Stimulated activated CD8-positive, alpha-beta memory T cell treated with anti-CD3 and anti-CD28 coated beads, Interleukin-7, amount 100 ng/mL, for 24 hours (primary cell): ENCODE measurements at places on chromosomes 11 and 22.

GRCh38 chr11:128506356-128506755 is 81.0 kb downstream of the ETS1 start:
- DNase-seq = no peak

- DNase-seq = no peak
Measured at GRCh38 chr11:96854425-96854824, 464.6 kb downstream of the JRKL start.

DNA sequence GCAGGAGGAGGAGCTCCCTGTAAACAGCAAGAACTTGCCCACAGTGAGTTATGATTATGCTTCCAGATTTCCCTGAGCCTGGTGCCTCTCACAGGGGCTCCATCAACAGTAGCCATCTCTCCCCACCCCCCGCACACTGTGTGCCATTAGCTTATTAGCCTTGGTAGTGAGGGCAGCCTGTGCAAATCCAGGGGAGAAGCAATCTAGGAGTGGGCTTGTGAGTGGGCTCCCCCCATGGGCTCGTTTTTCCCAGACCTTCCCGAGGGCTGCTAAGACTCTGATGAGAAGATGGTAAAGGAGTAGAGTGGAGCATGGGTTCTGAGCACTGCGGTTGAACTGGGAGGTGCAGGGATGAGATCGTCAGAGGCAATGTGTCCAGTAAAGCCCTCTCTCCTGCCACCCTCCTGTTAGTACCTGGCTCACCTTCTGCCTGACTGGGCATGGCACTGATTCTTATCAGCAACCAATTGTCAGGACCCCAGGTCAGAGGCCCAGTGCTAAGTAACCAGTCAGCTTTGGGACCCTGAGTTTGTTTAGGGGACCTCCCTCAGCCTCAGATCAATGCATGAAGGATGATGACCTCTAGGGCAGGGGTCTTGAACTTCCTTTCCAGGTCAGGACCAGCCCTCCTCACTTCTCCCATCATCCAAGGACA is 38.4 kb upstream of the TP53I11 start:
- DNase-seq = no peak

DNA sequence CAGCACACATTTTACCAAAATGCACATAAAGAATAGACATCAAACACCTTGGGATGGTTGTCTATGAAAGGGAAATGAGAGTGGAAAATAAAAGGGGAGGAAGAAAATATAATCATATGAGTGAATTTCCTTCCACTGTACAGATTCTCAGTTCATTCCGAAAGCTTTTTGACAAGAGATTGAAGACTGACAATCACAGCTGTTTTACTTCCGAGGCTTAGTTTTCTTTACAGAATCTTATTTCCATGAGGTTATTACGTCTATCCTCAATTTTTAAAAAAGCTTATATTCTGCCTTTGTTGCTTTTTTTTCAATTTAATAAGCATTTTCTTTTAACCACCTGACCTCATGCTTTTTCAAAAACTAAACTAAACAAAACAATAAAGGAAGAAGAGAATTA is 12.8 kb upstream of the NNMT start:
- no peak for DNase-seq

DNA sequence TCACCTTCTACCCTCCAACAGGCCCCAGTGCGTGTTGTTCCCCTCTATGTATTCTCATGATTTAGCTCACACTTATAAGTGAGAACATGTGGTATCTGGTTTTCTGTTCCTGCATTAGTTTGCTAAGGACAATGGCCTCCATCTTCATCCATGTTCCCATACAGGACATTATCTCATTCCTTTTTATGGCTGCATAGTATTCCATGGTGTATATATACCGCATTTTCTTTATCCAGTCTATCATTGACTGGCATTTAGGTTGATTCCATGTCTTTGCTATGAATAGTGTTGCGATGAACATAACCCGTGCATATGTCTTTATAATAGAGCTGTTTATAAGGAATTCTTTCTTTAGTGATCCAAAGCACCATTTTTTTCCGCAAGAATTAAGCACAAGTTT is 28.5 kb upstream of the TLCD5 start:
- no peak for DNase-seq

GRCh38 chr11:116062129-116062489 is 557.9 kb upstream of the CADM1 start:
- no peak for DNase-seq

- DNase-seq = no peak
Measured at GRCh38 chr11:115927823-115928329, 423.7 kb upstream of the CADM1 start.
